ENCODE measurements at places on chromosomes 4 and X.
A peak's percentile ranks its signal among the peaks of the same experiment; 100 is the strongest.

DNA sequence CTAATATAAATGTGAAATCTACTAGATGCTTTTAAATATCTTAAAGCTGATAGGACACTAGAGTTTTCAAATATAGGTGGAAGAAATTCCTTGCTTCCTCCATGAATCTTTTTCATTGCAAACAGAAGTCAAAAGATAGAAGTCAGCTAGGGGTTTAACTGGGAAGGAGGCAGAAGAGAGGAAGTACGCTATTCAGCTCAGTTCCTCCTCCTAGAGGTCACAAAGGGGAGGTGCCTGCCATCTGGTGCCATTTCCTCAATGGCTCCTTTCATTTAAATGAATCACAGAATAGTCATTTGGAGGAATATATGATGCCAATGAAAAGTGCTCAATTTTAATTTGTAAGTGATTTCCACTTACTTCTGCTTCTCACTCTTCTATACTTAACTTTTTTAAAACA is 8.5 kb downstream of the COL25A1 start:
- no peak for DNase-seq

DNA sequence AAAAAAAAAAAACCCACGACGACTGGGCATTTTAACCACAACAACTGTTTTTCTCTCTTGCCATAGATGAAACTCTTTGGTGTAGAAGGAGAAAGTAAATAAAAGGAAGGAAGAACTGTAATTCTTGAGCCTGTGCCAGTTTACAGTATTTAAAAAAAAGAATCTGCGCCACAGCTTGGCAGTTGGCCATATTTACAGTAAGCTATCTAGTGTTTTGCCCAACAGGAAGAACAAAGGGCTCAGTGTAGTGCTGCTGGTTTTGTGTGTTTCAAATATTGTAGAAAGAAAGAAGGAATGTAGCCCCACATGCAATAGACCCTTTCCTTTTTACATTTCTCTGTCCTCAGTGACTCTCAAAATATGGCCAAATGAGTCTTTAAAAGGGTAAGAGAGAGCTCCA is 66.1 kb downstream of the NR3C2 start:
- no peak for DNase-seq

GRCh38 chr4:90215286-90215685 is 88.1 kb downstream of the CCSER1 start:
- no peak for DNase-seq

GRCh38 chrX:76555816-76556215 is 128.3 kb downstream of the MAGEE1 start:
- DNase-seq, result no peak

DNA sequence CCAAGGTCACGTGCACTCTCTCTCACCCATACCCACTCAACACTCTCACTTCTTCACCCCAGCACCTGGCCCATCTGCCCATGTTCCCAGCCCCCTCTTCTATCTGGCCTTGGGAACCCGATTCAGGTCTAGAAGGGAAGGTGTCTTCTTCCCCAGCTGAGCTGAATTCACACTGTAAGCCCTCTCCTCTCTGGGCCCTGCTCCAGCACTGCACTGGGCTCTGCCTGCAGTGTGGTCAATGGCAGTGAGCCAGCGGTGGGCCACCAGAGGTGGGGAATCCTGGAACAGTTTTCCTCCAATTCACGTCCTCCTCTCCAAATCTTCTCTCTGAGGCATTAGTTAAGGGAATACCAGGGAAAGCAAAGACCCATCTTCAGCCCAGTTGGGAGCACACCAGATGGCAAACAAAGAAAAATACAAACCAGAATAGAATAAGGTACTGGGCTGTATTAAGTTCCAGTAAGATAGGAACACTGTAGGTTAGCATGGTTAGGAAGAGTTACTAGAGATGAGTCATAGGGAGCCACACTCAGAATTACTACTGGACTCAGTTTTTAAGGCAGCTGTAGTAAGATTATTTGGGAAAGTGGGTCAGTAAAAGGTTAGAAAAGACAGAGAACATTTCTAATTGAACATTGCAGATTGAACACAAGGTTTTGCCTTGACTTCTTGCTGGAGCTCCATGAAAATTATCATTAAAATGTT is 5.0 kb downstream of the AWAT2 start:
- no peak for DNase-seq

DNA sequence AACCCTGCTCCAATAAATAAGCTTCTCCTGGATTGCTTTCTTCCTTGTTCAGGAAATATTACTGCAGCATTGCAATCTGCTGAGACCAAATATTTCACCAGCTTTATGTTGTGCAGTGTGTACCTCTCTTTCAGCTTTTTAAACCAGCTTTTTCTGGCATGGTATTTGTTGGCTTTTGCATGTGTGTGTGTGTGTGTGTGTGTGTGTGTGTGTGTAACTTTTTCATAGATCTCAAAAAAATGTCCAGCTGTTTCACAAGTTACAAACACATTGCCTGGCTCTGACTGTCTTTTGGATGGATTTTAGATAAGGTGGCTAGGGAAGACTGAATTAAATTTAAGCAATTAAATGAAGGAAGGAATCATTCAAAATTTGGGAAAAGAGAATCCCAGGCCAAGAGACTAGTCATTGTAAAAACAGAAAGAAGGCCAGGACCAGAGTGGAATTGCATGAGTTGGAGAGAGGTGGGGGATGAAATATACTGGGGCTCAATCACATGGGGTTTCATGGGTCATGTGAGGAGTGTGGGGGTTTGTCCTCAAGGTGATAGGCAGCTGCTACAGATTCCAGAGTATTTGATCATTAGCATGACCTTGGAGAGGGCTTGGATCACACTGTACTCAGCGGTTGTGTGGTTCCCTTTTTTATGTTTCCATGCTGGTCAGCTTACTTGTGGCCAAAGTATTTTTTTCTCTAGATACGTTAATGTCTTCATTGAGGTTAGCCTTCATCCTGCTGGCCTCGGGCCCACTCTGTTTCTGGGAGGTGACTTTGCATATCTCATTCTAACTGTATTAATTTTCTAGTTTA is 357.7 kb upstream of the BOD1L1 start:
- DNase-seq, result no peak

DNA sequence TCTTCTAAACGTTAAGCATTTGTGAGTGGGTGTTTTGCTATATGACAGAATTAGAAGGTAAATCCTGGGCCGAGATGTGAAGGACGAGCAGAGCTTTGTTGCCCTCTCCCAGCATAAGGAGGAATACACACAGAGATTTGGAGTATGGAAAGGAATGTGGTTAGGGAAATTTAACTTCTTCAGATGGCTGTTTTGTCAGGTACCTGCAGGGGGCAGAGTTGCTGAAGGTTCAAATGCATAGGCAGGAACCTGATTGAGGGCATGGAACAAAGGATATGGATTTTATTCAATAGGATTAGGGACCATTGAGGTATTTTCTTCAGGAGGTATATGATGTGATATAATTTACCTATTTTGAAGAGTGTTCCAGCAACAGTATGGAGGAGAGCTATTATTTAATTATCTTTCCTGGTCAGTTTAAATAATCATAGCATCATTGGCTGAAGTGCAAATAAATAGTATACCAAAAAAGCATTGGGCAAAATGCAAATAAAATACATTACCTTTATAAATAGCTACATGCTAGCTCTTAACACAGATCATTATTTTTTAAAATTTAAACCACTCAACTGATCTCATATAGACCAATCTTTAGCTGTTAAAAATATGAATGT is 143.6 kb downstream of the SLIT2 start:
- DNase-seq, result peak; percentile 5

DNA sequence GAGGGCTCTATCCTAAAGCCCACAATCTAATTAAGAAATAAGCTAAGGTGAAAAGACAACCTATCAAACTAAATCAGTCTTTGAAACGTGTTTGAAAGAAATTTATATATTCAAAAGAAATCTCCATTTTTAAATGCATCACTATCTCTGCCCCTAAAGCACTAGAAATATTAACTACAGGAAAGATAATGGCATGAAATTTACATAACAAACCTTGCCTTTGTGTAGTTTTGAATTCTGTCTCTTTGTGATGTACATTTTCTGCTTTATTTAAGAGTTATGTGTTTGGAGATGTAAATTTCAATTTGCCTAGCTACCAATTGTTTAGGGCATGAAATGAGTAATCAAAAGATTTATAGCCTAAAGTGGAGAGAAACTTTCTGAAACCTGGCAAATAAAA is 286.1 kb upstream of the TBX22 start:
- no peak for DNase-seq

DNA sequence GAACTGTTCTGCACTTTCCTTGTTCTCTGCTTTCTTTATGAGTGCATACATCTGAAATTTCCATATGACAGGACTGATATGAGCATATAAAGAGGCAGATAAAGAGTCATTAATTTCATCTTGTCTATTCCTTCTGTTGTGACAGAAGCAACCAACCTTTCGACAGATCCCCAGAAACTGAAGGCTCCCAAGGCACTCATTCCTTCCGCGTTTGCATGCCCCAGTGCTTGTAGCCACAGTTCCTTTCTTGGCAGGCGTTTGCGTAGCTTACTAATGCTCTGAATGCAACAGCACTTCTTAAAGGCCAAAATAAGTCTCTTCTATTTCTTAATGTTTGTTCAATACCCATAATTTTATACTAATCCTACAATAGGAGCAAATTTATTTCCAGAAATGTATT is 94.0 kb upstream of the TBL1X start:
- DNase-seq, result no peak

- DNase-seq, result no peak
Measured at GRCh38 chr4:90145319-90145718, 18.1 kb downstream of the CCSER1 start.

GRCh38 chrX:66892004-66892403 is 253.1 kb upstream of the EDA2R start:
- no peak for DNase-seq

DNA sequence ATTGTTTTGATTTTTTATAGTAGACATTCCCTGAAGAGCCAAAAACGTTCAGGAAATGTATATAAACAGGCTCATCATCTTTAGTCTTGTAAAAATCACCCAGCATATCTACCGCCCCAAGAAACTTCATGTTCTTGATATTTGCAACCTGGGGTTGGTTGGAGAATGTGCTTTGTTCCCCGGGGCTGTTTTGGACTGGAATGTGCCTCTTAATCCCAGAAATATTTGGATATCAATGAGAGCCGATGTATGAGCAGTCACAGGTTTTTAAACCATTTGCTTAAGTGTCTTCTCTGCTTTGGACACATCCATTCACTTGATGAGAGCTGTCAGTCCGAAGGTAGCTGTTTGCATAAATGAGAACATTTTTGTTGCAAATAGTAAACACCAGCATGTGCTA is 449.7 kb downstream of the PCDH7 start:
- no peak for DNase-seq

GRCh38 chrX:154317391-154317995 is 21.9 kb downstream of the TKTL1 start:
- no peak for DNase-seq

DNA sequence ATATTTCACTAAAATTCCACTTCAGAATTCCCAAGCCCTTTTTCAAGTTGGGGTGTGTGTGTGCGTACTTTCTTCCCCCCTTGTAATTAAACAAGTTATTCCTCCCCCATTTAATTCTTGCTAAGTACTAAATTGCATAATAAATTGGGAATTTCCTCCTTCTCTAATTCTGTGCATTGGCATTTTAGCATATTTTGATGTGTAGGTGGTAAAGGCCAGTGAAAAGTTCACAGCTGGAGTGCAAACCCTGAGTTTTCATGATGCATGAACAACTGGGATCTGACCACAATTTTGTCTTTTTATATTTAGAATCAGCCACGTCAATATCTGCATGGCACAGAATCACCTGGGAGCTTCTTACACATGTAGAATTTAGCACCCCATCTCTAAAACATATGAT is 18.5 kb downstream of the ANXA3 start:
- DNase-seq, result no peak

- DNase-seq, result no peak
Measured at GRCh38 chr4:32226204-32226603, 1506.0 kb downstream of the PCDH7 start.

DNA sequence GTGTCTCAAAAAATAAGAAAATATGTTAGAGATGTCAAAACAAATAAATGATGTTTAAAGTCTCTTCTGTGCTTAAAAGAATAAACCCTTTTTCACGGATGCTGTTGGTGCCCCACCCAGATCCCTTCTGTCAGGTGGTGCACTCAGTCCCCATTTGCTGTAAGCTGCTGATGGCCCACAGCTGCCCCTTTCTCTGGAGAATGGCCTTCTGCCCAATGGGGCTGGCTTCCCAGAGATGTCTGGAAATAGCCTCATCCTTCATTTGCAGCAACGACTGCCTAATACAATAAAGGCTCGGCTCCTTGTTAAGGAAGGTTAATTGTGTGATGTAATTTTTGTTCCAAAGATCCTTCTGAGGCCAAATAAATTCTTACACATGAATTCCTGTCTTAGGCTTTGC is 31.8 kb downstream of the ETNPPL start:
- DNase-seq, result no peak

- DNase-seq, result no peak
Measured at GRCh38 chr4:169201222-169202144, 69.3 kb downstream of the SH3RF1 start.

DNA sequence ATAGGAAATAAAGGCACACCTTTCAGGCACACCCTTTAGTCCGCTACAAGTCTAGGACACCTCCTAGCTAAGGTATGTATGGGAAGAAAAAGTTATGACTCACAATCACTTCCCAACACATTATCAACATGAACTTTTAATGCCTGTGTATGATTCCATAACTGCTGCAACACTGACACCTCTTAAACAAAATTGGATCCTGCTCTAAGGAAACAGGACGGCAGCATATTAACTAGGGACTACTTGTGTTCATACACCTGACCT is 2.4 kb upstream of the PPP3CA start:
- no peak for DNase-seq

- DNase-seq, result no peak
Measured at GRCh38 chrX:112630187-112630586, 49.6 kb downstream of the LHFPL1 start.

DNA sequence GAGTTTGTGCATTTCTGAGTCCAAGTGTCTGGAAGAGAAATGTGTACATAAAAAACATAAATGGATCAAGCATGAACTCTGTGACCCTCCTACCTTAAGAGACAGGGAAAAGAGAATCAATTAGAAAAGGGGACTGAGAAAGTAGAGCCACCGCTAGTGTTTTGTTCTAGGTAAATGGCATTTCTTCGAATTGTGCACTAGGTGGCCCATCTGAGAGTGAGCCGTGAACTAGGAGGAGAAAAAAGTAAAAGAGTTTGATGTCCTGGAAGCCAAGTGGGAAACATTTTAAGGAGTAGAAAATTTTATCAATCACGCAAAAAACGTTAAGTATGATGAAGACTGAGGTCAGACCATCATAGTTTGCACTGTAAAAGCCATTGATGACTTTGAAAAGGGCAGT is 55.1 kb downstream of the NAF1 start:
- DNase-seq, result no peak

DNA sequence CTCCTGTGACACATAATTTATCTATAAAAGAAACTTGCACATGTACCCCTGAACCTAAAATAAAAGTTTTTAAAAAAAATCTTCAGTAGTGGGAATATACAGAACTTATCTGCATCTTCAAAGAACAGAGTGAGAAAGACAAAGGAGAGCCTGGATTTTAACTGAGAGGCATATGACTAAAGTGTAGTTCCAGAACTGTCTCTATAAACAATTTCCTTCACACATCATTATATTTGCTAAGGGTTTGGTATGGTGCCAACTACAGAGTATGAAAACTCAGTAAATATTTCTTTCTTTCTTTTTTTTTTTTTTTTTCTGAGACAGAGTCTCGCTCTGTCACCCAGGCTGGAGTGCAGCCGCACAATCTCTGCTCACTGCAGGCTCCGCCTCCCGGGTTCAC is 49.9 kb upstream of the NFKB1 start:
- DNase-seq, result no peak
